Stimulated activated CD4-positive, alpha-beta T cell treated with anti-CD3 and anti-CD28 coated beads, Interleukin-2, amount 100 ng/mL, for 48 hours (primary cell): ENCODE measurements at places on chromosomes 11 and 22.

DNA sequence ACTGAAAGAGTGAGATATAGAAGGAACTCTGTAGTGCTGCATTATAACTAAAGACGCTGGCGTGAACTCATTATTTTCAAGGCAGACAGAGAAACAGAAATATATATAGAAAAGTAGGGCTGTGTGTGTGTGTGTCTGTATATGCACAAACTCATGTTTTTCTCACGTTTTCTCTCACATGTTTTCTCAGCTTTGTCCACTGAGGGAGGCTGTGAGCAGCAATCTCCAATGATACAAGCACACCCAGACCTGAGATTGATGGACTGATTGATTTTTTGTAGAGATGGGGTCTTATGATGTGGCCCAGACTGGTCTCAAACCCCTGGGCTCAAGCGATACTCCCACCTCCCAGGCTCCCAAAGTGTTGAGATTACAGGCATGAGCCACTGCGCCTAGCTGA lies 122.5 kb downstream of the SERGEF start:
- no peak for DNase-seq

DNA sequence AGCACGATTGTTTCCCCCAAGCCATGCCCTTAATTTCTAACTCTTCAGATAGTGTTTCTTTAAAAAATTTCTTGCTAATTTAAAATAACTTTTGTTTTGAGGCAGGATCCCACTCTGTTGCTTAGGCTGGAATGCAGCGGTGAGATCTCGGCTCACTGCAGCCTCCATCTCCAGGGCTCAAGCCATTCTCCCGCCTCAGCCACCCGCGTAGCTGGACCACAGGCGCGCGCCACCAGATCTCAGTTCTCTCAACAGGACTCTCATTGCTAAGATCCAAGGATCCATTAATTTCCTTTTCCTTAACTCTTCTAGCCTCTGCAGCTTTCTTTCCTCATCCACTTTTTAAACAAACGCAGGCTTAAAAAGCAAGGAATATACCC lies 327 bp upstream of the MED17 start:
- no peak for DNase-seq

DNA sequence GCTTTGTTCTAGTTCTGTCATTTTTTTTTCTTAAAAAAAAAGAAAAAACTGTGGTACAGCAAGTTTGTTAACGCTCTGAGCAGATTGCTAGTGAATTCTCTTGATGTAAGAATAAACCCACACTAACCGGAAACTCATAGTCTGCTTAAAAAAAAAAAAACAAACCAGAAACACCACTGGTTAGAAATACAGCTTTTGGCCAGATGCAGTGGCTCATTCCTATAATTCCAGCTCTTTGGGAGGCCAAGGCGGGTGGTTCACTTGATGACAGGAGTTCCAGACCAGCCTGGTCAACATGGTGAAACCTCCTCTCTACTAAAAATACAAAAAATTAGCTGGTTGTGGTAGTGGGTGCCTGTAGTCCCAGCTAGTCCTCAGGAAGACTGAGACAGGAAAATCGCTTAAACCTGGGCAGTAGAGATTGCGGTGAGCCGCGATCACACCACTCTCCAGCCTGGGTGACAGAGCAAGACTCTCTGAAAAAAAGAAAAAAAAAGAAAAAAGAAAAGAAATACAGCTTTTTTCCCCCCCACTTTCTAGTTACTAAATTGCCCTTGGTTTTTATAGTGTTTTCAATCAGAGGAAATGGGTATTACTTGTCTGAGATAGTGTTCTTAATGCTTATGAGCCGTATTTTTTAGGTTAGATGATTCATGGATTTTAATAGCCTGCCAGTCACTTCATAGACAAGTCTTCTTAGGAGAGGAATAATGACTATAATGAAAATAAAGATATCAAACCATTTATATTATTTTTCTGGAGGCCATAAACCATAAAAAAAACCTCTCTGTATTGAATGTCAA lies 222.8 kb downstream of the DDX10 start:
- no peak for DNase-seq

GRCh38 chr11:64741375-64742086 lies 2.4 kb downstream of the RASGRP2 start:
- DNase-seq, result no peak

DNA sequence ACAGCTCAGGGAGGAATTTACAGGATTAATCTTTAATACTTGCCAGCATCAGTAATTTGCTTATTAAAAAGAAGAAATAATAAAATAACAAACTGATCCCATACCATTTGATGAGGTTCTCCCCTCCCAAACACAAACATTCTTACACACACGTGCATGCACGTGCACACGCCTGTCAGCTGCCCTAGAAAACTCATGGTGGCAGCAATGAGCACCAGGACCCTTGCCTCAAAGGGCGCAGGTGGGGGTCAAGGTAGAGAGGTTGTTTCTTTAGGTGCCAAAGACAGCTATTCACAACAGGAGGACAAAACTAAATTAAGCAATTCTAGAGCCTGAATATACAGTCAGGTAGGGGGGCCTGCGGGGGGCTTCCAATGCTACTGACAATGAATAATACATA lies 219.3 kb downstream of the BUD13 start:
- no peak for DNase-seq

GRCh38 chr22:30288419-30289140 lies 725 bp downstream of the CASTOR1 start:
- DNase-seq, result no peak

DNA sequence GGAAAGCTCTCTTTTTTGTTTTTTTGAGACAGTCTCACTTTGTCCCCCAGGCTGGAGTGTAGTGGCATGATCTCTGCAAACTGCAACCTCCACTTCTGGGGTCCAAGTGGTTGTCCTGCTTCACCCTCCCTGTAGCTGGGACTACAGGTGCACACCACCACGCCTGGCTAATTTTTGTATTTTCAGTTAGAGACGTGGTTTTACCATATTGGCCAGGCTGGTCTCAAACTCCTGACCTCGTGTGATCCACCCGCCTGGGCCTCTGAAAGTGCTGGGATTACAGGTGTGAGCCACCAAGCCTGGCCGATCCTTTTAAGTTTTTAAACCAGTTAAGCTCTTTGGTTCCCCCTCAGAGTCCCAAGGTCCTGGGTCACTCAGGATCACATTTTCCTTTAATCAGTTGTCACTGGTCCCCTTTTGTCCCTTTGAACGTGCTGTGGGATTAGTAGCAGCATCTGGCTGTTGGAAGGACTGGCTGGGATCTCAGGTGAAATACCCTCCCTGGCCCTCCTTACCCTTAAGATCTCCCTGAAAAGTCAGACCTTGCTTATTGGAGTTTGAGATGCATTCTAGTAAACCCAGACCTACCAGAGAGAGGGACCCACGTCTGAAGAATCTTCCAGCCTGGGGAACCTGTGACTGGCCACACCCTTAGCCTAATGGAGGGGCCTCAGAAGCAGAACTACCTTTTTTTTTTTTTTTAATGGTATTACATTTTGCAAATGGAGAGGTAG lies 8.1 kb downstream of the MALAT1 start:
- no peak for DNase-seq

DNA sequence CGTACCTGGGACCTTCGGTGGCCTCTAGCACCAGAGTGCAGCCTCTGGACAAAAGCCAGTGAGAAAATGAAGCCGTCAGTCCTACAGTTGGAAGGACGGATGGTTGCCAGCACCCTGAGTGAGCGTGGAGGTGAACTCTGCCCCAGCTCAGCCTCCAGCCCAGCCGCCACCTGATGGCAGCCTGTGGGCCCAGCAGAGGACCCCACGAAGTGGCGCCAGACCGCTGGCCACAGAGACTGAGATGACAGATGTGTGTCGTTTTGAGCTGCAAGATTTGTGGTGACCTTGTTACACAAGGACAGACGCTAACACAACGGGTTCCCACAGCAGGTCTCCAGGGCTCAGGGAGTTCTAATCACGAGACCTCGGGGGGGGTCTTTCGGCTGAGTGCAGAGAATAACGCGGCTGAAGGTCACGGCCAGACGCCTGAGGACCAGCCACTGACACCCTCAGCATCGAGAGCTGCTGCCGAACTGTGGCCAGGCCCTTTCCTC lies 75.0 kb downstream of the BRD1 start:
- DNase-seq, result no peak

DNA sequence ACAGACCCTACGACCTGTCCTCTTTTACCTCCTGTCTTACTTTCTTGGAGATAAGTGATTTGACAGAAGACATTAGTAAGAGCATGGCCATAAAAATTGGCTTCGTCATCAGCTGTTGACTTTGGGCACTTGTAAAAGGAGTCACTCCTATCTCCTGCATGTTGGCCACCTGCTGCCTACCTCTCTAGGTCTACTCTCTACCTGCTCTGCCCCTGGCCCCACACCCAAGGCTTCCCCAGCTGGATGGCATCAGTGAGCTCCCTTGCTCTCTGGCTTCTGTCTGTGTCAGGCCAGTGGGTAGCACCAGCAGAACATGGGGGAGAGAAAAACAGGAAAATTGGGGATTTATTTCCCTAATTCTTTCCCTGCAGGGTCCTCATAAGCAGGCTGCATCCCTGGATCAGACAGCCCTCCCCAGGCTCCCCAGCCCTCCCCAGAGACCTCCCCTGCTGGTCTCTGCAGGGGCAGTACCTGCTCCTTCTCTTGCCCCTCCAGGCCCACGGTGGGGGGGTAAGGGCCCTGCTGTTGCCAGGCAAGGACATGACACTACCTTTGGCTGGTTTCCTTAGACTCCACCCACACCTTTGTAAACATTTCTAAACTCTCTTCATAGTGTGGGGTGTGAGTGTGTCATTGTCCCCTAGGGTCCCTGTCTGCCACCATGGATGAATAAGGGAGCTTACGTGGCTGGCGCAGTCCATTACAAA lies 157.0 kb upstream of the NECTIN1 start:
- no peak for DNase-seq
